ENCODE measurements at places on chromosomes 13 and 19.

DNA sequence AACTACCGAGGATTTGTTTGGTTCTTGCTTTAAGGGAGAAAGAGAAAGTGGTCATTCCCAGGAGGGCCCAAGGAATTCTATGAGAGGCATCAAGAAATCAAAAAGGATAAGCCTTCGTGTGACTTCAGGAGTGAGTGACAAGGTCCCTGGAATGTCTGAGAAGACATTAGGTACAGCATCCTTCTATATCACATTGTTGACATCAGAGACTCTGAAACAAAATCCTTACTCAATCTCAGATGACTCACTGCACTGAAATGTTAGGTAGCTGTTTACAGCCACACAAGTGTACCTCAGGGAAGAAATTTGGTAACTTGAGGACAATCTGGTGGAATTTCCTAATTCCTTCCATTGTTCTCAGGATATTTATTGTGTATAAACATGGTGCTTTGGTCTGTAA, 7.9 kb upstream of the LGALS14 start:
- no peak for DNase-seq

GRCh38 chr19:49556412-49557398, 23.7 kb downstream of the NOSIP start:
- no peak for DNase-seq

GRCh38 chr13:49319551-49319950, 71.8 kb downstream of the CDADC1 start:
- no peak for DNase-seq

- no peak for DNase-seq
Measured at GRCh38 chr13:73462241-73462640, 403.4 kb downstream of the KLF5 start.

- DNase-seq = no peak
Measured at GRCh38 chr13:57352114-57352513, 185.1 kb downstream of the PRR20E start.

GRCh38 chr19:4811328-4812131, 20.0 kb downstream of the TICAM1 start:
- DNase-seq = peak; percentile 74

- DNase-seq = no peak
Measured at GRCh38 chr19:56341948-56342347, 27.3 kb upstream of the ZSCAN5A start.

DNA sequence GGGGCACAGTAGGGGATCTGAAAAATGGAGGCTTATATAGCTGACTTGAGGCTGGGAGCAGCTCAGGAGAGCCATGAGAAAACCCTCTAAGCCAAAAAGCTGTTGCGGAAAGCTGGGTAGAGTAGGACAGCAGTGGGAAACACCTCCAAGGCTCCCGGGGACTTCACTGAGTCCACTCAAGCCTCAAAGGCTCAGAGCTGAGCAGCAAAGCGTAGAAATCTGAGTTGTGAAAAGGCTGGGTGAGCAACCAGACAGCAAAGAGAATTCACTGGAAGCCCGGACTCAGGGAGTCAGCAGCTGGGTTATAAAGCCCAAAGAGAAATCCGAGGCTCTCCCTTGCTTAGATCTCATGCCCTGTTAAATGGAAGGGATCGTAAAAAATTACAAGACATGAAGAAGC, 905.0 kb downstream of the EFNB2 start:
- DNase-seq = no peak

DNA sequence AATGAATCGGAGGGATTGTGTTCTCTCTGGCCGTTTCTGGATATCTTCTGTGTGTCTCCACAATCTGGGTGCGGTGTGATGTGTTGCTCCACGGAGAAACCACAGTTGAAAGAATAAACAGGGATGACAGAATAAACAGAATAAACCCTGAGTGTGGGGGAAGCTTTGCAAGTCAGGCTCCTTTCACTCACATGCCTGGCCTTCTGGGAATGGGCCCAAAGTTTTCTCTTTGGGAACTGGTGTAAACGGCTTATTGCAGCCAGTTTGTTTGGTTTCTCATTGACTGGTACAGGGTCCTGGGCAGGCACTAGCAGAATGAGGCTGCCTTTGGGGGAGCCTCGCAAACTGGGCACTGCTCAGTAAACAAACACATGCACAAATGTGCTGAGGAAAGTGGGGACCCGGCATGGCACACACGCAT, 324.7 kb downstream of the DLEU7 start:
- no peak for DNase-seq

- no peak for DNase-seq
Measured at GRCh38 chr19:49148044-49148682, 7.0 kb downstream of the HRC start.

- DNase-seq = no peak
Measured at GRCh38 chr19:18340990-18341868, 831 bp downstream of the PGPEP1 start.

Data from stimulated activated CD4-positive, alpha-beta T cell treated with anti-CD3 and anti-CD28 coated beads, TNF-alpha, amount 100 ng/mL, for 1 hour (primary cell).